ENCODE measurements at places on chromosomes 7 and 10.

DNA sequence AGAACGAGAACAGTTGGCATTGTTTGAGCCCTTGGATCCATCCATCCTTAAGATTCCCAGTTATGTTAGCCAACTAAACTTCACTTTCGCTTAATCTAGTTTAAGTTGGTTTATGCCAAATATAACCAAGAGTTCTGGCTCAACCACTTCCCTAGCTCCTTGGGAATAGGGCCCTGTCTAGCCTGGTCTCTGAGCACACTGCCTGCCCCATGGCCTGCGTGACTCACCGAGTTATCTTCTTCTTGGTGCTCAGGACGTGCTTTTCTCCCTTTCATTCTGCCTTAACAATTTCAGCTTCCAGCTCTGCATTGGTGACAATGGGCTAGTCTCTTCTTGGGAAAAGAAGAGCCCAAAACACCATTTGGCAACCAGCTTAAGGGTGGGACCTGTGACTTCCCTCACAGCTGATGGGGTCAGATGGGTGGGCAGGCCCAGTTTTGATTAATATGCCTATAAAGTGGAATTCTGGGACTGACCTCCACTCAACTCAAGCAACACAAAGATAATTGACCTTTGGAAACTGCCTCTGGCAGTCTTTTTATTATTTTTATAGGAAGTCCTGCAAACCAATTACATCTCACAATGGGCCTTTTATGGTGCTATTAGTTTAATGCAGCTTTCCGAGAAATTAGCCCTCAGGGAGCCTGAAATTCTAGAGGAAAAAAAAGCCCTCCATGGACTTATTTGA, 126.4 kb downstream of the CFAP58 start:
- DNase-seq = no peak

- DNase-seq = no peak
These were observed 64.7 kb upstream of the CAV2 start for GRCh38 chr7:116434820-116435341.

- no peak for DNase-seq
These were observed 7.2 kb downstream of the TNS3 start for GRCh38 chr7:47574482-47575329.

DNA sequence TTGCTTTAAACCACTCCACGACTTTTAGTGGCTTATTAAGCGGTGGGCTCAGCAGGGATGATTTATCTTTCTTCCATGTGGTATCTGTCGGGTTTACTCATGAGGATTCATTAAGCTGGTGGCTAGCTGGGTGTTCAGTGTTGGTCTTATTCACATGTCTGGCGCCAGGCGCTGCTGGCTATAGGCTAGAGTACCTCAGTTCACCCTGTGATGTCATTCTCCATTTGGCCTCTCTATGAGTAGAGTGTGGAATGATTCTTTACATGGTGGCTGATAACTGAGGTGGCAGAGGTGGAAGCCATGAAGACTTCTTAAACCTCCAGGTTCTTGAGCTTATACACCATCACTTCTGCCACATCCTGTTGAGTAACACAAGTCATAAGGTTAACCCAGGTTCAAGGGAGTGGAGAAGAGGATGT, 115.4 kb downstream of the MLLT10 start:
- no peak for DNase-seq

DNA sequence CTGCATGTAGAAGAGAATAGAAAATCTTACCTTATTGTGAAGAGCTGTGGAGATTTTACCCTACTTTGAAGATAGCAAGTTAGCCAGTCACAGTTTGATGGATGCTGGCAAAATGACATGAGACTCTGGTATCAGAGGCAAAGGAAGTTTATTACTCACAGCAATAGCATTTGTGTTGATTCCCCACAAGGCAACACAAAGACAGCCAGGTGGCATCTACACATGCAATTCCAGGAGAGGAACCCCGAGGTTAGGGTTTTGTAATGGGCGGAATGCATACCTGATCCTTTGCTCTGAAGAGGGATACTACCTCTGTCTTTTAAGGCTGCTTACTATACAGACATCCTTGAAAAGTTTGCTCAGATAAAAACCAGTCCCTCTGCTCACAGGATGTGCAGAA, 59.5 kb downstream of the AHR start:
- no peak for DNase-seq

- DNase-seq = no peak
These were observed 73.3 kb upstream of the NKX6-2 start for GRCh38 chr10:132859084-132859855.

DNA sequence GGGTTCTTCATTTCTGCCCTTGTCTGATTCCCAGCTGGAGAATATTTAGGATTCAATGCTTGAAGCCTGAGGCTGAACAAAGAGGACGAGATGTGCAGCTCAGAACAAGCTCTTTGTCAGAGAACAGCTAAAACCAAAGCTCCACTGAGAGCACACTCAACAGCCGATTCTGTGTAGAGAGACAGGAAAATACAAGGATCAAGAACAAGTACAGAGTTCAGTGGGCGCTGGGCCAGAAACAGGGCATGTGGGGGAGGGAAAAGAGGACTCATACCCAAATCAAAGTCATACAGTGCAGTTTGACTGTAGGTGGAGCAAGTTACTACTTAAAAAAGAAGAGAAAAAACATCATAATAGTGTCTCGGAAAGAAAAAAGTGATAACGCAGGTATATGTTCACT, at the start of gene AGMO:
Gene AGMO (minus strand): TSS at position 181 of the 400 bp plus-strand sequence.
- DNase-seq = peak; percentile 11

Data from caudate nucleus (tissue), 63 donors.